ENCODE measurements at places on chromosomes 12 and 14. TPM values are rescaled to one million over a fixed set of nuclear protein-coding genes. Genes with fewer than 3 reads are reported as not detected.

Gene SRSF9
- 69.3 TPM for total RNA-seq

Gene STAC3
- 4.9 TPM for total RNA-seq

Gene ADCY4
- 35.0 TPM for total RNA-seq

Gene BAG5
- 52.0 TPM for total RNA-seq

Gene WSCD2
- total RNA-seq, result 0.49 TPM

Gene CCDC197
- not detected for total RNA-seq

Gene CCNK
- total RNA-seq, result 26.8 TPM

Gene ZBTB42
- total RNA-seq, result 18.1 TPM

Gene SLC10A1
- total RNA-seq, result not detected

Gene DDIT3
- 23.3 TPM for total RNA-seq

Gene OTX2
- total RNA-seq, result not detected

Gene BTBD6
- 56.3 TPM for total RNA-seq

Gene AQP6
- total RNA-seq, result 1.9 TPM

Gene RAB21
- 17.0 TPM for total RNA-seq

Gene KRT78
- total RNA-seq, result not detected

Gene PIANP
- total RNA-seq, result not detected

Gene ADGRD1
- total RNA-seq, result 16.3 TPM

Gene MAP1LC3B2
- not detected for total RNA-seq

Gene TMEM52B
- not detected for total RNA-seq

Gene BRMS1L
- 5.1 TPM for total RNA-seq

Gene TNS2
- total RNA-seq, result 153 TPM

All from subcutaneous adipose tissue (tissue), 4 donors.